ENCODE measurements at places on chromosomes 12 and 14.

- DNase-seq, result no peak
These were observed 56.7 kb downstream of the MSRB3 start for GRCh38 chr12:65335021-65335714.

- DNase-seq, result no peak
These were observed 88.6 kb downstream of the EPS8 start for GRCh38 chr12:15700595-15700994.

GRCh38 chr14:103427485-103428443 lies 42.5 kb downstream of the MARK3 start:
- no peak for DNase-seq

GRCh38 chr12:33438025-33438772 lies 1.4 kb downstream of the SYT10 start:
- DNase-seq, result no peak

- DNase-seq, result no peak
These were observed 3.6 kb downstream of the ZNF839 start for GRCh38 chr14:102323102-102323501.

DNA sequence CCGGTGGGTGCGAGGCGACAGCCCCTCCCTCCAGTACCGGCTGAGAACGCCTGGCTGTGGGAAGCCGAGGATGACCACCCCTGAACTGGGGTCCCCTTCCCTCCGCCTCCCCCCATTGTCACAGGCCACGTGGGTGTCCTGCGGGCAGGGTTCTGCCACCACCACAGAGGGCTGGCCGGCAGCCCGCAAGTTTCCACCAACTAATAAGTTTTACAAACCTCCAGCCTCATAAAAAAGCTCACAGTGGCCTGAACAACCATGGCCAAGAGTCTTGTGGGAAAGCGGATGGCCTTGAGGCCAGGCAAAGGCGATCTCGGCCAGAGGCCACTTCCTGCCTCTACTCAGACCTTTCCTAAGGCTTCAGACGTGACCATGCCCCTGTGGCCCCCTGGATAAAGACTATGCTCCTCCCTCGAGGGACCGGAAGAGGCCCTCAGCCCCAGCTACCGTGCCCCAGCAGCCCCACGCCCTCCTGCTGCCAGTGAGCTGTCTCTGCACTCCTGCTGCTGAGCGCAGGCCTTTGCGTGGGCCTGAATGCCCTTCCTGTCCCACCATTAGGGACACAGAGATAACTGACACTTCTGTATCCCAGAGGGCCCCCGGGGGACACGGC lies 46.1 kb upstream of the DLK1 start:
- no peak for DNase-seq

GRCh38 chr14:24705840-24706239 lies 71.8 kb upstream of the GZMB start:
- DNase-seq, result no peak

DNA sequence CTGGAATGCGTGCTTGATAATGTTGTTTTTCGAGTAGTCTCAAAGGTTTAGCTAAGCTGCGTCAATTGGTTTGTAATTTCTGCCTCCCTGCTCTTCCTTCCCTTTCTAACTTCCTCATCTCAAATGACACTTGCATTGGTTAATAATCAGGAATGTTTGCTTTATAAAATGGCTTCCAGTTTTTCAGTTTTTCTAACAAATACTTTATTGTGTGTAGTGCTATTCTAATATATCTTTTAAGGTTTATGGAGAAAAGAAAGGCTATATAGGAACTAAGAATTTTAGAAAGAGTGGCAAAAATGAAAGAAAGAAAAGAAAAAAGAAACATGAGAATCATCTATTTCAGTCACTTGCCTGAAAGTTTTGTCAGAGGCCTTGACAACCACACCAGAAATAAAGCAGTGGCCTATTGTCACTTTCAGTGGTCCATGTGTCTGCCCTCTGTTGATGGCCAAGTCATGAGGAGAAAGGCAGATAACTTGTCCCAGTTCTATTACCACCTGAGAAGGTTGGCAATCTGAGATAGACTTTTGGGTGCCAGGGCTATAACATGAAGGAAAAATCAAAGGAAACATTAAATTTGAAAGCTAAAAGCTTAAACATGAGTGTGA lies 221.9 kb upstream of the KITLG start:
- no peak for DNase-seq

- no peak for DNase-seq
These were observed 81.4 kb upstream of the NCOR2 start for GRCh38 chr12:124648710-124649384.
